ENCODE measurements at places on chromosomes 3 and 15.

GRCh38 chr3:134055661-134056060 lies 25.9 kb upstream of the SLCO2A1 start:
- no peak for DNase-seq

DNA sequence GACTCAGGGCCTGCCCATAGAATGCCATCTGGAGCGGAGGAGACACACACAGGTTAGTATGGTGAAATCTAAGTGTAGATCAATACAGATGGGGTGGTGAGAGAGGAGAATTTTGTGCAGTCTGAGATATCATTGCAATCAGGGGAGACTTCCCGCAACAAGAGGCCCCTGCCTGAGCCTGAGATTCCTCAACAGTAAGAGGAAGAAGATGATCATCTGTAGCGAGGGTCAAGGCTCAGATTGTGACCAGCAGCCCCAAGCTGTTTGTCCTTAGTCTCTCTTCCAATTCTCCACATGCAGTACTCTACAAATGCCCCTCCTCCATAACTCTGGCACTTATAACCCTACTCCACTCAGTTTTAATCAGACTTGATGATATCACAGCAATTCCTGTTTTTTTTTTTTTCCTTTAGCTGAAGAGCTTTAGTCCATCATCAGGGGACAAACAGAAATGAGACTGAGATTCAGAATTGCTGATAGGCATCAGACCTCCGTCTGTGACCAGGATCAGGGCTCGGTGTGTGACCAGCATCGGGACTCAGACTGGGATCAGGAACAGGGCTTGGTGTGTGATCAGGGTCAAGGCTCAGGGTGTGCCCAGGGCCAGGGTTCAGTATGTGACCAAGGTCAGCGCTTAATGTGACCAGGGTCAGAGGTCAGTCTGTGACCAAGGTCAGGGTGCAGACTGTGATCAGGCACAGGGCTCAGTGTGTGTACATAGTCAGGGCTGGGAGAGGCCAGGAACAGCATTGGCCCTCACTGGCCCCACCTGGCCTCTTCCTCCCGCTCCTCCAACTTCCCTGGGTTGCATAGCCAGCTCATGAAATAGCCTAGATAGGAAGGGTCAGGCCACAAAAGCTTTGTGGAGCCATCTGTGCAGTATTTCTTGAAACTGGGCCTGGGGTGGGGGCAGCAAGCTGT lies 14.1 kb downstream of the LOXL1 start:
- DNase-seq = peak; percentile 66

DNA sequence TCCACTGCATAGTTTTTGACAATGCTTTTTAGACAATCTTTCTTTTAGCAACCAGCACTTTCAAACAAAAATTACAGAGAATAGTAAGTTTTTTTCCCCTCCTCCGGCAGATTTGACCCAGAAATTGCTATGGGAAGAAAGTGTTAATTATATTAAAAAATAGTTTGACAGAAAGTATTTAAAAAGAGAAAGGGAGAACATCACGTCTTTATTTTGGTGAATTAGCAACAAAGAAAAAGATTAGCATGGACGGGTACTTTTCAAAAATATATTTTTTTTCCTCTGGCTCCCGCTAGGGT lies 831 bp upstream of the KAT2B start:
- DNase-seq = no peak

DNA sequence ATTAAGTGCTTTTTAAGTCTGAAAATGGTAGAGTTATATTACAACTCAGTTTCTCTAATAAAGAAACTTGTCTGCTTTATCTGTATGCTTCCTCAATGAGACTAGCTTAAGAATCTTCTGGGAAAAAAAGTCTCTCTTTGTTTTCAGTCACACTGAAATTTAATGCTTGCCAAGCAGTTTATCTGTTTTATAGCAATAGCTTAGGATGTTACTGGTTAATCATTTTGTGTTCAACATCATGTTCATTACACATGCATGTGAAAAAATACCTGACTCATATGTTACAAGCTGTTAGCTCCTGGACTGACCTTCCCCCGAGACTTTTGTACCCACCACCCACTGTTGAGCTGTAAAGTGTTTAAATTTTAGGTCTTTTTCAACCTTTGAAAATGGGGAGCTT lies 706.2 kb upstream of the CBLB start:
- no peak for DNase-seq

DNA sequence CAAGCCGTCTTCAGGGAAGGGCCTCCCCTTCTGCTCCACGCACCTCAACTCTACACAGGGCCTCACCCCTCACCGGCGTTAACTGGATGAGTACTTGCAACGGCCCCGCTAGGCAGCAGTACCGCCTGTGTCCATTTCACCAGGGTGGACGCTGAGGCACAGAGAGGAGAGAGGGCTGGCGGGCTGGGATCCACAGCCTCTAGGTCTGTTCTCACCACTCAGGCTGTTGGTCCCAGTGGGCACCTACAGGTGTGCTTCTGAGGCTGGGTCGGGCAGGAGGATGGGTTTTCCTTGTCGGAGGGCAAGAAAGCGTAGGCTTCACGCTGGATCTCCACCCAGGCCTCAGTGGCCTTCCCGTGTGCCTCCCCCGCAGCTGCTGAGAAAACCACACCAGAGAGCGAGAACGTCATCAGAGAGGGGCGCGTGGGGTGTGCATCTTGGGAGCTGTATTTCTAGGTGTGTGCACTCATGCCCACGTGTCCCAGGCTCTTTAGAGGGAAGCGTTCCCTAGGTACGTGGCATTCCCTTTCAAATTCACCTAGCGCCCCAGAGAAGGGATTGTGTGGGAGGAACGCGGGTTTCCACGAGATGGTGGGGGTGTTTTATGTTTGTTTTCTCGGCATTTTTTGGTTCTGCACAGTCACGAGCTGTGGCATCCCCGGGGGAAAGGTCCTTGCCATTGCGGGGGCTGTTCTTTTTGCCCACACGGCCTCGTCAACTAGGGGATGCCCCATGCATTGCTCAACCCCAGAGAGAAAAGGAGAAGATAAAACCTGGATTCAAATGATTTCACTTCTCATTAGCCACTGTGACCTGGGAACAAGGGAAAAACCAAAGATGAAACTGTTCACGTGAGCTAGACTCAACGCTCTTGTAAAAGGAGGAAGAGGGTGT lies 67.7 kb downstream of the MGLL start:
- no peak for DNase-seq

- DNase-seq = no peak
Observed at GRCh38 chr15:47213883-47214282, 503.4 kb upstream of the SEMA6D start.

DNA sequence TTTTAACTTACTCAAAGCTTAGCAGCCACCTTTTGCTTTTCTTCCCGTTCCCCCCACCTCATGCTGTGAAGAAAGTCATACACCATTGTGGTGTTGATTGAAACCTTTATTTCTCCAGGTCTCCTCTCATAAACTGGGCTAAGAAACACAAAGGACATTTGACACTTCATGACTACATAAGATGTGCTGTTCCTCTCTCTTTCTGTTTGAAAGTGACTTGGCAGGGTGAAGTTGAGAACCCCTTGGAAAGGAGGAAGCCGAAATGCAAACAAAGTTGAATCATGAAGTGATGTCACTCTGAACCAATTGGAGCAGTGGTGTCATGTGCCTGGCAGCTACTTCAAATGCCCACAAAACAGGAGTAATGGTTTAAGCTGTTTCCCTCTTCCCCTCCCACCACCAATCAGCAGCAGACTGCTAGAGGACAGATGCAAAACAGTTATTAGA lies 174.7 kb downstream of the IGF1R start:
- peak; percentile 72 for DNase-seq

- DNase-seq = no peak
Observed at GRCh38 chr3:134018406-134018805, 11.3 kb downstream of the SLCO2A1 start.

DNA sequence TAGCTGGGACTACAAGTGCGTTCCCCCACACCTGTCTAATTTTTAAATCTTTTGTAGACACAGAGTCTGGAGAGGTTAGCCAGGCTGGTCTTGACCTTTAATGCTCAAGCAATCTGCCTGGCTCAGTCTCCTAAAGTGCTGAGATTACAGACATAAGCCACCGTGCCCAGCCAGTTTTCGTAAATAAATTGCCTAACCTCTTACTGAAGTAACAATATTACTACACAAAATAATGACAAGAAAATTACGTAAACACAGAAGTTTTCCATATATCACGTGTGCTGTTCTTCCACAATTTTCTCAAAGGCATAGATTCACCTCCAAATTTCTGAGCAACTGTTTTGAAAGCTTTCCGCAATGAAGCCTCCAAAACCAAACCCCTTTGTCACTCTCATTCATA lies 58.1 kb upstream of the PROK2 start:
- no peak for DNase-seq

DNA sequence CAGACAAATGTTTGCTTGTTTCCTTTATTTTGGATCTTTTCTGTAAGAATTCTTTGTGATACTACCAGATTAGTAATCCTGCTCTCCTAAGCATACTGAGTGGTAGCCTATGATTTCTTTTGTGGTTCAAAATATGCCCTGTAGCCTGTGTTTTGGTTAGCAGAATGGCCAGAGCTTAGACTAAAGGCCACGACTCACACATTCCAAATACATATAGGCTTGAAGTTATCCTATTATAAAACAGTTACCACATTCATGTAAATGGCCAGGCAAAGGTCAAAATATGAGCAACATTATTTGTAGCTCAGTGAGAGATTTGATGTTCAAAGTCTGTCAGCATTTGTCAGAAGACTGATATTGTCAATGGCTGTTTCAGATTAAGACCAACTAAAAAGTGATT lies 84.5 kb downstream of the MITF start:
- peak; percentile 8 for DNase-seq

- no peak for DNase-seq
Observed at GRCh38 chr15:74294010-74294409, 57.9 kb downstream of the CCDC33 start.

DNA sequence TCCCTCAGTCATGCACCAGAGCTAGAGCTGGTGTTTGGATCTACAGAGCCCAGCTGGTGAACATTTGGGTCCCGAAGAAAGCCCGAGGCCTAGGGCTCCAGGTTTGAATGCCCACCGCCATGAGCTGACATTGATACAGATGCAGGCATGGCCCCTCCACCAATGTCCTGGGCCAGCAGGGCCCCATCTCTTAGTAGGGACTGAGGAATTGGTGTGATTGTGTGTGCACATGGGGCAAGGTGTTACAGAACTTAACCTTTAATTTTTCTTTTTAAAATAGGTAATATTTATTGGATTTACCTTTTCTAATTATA lies 11.0 kb downstream of the PODXL2 start:
- no peak for DNase-seq

DNA sequence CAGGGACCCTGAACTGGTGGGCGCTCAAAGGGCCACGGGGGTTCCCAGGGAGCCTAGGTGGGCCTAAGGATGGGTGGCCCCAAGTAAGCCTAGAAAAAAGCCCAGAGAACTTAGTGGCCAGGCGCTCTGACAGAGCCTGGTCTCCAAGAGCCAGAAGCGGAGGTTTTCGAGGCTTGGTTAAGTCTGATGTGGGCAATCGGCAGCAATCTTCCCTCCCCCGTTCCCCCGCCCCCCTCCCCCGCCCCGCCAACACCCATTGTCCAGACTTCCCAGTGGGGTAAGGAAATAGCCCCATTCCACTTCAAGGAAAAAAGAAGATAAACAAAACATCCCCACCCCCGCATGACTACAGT lies 6.7 kb downstream of the EOMES start:
- DNase-seq = no peak

DNA sequence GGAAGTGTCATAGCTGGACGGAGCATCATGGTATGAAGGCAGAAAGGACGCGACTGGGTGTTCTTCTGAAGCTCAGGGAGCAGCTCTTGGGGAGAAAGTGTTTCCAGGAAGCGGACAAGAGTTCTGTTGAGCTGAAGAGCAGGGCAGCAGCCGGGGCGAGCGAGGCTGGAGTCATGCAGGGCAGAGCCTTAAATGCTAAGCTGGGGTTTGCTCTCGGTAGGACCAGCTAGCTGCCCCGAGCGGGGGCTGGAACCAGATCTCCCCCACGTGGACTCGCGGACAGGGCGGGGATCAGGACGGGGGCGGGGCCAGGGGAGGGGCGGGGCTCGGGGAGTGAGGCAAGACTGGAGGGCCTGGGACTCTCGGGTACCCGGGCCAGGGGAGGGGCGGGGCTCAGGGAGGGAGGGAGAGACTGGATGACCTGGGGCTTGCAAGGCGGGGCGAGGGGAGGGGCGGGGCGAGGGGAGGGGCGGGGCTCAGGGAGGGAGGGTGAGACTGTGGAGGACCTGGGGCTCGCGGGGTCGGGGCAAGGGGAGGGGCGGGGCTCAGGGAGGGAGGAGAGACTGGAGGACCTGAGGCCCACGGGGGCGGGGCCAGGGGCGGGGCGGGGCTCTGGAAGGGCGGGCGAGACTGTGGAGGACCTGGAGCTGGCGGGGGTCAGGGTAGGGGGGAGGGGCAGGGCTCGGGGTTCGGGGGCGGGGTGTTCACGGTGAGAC lies 461 bp upstream of the FAH start:
- peak; percentile 94 for DNase-seq

GRCh38 chr15:87145696-87146095 lies 1066.0 kb downstream of the AGBL1 start:
- DNase-seq = no peak

DNA sequence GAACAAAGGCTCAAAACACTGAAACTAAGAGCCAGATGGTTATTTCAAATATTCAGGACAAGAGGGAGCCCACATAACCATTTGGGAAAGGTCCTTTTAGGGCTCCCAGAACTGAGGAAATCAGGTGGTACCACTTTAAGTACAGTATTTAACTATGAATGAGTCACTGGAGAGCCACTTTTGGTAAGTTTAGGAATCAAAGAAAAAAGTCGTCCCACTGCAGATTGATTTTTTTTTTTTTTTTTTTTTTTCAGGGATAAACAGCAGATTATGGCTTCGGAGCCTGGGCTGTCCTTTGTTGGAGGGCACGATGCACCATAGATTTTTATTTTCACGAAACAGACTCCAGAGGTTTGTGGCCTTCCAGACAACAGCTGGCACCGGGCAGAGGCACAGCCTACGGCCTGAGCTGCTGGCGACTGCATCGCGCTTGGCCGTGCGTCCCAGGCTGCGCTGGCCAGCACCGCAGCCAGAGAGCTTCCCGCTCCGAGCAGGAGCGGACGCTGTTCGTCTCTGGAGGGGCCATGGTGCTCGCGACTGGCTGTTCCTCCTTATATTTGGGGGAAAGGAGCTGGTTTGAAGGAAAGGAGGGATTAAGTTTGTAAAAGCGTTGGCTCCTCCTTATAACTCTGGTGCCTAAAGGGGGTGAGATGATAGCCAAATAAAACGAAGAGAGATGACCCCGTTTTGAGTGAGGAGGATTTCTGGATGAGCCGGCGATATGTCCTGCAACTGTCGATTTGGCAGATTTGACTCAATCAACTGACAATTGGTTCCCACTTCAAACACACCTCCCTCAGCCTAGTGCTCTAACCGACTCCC lies 152.9 kb upstream of the GOLIM4 start:
- DNase-seq = peak; percentile 31

- DNase-seq = peak; percentile 67
Observed at GRCh38 chr15:52208306-52208946, 17.2 kb upstream of the GNB5 start.

GRCh38 chr3:40304352-40304751 lies 5.2 kb upstream of the EIF1B start:
- DNase-seq = no peak

DNA sequence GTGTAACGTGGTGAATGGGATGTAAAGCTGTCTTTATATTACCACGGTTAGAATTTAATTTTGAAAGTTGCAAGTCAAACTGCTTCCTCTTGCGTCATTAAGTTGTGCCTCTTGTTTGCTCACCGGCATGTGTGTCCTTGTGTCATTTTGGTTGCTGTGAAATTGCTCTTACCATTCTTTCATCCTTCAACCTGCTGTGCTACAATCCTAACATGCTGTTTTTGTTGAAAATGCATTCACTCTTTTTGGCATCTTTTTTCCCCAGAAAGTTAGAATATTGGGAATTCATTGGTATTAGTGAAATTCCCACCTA lies 164.7 kb downstream of the PGPEP1L start:
- DNase-seq = no peak
